Head of caudate nucleus (tissue), 42 donors: ENCODE measurements at places on chromosomes 1 and 21.

GRCh38 chr1:11648732-11649158 is 5.5 kb downstream of the FBXO2 start:
- DNase-seq: no peak

DNA sequence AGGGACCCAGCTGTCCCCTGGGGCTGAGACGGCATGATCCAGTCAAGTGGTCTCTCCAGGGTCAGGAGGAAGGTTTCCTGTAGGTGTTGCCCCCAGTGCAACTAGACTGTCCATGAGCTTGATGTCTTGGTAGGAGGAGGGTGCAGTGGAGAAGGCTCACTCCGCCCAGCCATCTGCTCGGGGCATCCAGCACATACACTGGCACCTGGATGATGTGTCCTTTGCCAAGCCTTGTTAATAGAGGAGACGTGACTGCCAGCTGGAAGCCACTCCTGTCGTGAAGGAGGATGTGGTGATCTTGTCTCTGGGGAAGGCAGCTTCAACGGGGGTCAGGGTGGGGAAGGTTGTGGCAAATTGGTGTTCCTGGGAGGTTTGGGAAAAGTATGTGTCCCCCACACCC is 6.2 kb downstream of the DISP3 start:
- no peak for DNase-seq

DNA sequence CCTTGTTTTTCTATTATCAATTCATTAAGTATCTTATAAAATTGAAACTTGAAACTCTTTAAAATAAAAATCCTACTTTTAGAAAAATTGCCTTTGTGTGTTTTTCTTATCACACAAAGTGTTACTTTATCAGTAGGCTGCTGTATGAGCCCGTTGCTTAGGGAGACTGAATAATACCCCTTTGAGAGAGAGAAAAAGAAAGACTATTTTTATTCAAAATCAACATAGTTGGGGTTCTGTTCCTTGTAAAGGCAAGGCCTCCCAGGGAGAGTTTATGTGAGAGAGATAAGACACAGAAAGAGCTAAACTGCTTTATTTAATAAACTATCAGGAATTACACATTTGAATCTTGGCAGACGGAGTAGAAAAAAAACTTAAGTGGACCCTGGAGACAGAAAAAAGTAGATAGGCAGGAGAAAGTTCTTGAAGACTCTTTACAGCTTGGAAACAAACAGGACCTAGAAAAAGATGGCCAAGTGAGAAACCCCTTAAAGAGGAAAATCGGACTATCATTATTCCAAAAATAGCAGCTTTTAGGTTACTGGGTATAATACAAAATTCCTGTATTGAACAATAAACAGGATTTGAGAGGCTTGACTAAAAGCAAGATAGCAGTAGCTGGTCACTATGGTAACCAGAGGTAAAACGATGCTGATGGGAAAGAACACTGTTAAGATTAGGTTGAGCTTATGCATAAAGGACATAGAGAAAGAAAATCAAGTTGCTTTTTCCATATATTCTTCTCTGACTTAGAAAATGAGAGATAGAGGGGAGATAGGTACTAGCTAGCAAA is 170.9 kb downstream of the LRRC7 start:
- DNase-seq: no peak

GRCh38 chr1:43801203-43801602 is 93.9 kb downstream of the ST3GAL3 start:
- no peak for DNase-seq

- peak; percentile 61 for DNase-seq
Observed at GRCh38 chr21:36929622-36930021, 36.8 kb downstream of the HLCS start.

GRCh38 chr1:97006044-97006661 is 284.6 kb downstream of the PTBP2 start:
- DNase-seq: peak; percentile 49

DNA sequence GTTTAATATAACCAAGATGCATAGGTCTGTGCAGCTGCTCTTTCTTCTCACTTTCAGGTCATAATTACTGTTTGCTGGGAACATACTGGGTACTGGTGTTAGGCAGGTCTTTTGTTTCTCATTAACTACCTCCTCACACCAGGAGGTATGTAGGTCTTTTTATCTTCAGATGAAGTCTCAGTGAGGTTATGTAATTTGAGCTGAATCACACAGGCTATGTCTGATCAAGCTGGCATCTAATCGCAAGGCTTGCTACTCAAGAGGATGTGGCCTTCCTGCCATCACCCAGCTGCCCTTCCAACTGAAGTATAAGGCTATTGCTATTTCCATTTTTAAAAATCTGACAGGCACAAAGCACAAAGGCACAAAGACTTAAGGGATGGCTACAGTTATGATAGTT is 96.4 kb downstream of the RUNX1 start:
- no peak for DNase-seq

- DNase-seq: no peak
Observed at GRCh38 chr1:172760121-172760520, 101.2 kb downstream of the FASLG start.

- DNase-seq: no peak
Observed at GRCh38 chr1:890661-891060, 33.1 kb upstream of the SAMD11 start.

DNA sequence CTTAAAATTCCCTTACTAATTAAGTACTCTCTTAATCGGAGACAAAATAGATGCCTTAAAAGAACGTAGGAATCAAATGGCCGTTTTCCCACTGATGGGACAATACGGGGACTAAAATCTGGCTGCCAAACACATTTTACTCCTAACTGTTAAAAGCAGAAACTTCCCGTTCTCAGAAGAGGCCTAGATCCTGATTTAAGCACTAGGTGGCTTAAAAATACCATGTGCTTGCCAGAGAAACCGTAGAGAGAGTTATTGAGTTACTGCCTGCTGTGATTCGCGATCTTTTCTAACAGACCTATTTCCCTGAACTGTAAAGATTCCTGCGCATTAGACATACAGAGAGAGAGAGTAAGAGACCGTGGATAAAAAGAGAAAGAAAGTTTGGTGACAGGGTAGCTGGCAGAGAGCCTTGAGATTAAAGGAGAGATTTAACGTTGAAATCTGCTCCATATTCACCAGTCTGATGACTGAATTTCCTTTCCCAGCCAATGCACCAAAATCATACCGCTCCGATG is 54.4 kb upstream of the STUM start:
- DNase-seq: no peak

DNA sequence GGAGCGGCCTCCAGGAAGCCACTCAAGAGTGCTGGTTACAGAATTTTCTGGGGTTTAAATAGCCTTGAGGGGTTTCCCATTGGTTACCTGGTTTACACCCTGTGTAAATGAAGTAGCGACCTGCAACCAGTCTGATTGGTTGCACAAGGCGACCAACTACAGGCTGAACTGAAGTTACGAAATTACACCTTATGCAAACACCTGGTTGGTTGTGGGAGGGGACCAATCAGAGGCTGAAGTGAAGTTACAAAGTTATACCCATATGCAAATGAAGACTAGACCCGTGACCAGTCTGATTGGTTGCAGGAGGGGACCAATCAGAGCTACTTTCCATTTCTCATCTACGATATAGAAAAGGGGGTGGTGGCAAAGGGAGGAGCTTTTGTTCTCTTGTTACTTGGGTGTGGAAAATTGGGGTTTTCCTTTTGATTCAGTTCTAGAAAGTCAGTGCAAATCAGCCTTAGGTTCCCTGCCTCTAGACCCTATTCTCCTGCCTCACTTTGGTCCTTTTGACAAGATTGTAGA is 22.2 kb upstream of the C1orf174 start:
- no peak for DNase-seq

GRCh38 chr1:80535466-80535865 is 1265.3 kb upstream of the ADGRL2 start:
- DNase-seq: no peak

GRCh38 chr1:191674626-191675179 is 483.6 kb upstream of the RGS18 start:
- no peak for DNase-seq

DNA sequence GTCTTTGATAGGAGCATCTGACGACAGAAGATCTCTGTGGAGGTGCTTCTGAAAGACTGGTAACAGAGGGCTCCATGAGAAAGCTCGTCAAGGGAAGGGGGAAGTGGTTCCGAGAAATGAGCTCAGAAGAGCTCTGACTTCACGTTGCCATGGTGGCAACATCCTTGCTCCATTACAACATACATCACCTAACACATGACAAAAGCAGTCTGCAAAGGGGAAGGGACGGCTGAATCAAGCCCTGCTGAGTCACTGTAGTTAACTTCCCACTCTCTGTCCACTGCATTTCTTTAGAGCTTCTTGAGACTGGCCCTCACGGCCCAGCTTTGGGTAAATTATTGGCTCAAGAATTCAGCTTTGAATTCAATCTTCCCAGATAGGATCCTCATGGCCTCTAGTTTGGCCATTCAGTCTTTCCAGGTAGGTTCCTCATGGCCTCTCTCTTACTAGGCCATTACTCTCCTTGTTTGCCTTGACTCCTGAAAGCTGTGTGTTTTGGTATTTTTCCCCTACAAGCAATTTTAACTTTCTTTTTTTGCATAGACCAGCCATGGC is 88.0 kb upstream of the ZNF648 start:
- peak; percentile 30 for DNase-seq

GRCh38 chr1:192998536-192998935 is 60.6 kb downstream of the UCHL5 start:
- no peak for DNase-seq

GRCh38 chr1:23619299-23620188 is 60.2 kb upstream of the ID3 start:
- DNase-seq: no peak

DNA sequence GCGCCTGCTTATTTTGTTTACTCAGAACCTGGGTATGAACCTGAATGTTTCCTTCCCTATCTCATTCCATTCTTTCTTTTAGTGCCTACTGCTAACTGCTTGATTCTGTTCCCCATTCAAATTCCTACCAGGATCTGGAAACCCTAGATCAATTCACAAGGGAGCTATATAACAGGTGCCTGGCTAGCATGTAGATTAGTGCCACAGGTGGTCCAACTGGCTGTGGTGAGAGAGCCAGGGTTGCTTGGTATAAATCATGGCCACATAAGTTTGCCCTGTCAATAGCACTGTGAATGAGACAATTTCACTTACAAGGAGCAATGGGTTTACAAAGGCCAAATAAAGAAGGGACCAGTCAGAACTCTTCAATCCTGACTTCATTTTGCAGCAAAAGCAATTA is 6.6 kb upstream of the PRPF38B start:
- no peak for DNase-seq

DNA sequence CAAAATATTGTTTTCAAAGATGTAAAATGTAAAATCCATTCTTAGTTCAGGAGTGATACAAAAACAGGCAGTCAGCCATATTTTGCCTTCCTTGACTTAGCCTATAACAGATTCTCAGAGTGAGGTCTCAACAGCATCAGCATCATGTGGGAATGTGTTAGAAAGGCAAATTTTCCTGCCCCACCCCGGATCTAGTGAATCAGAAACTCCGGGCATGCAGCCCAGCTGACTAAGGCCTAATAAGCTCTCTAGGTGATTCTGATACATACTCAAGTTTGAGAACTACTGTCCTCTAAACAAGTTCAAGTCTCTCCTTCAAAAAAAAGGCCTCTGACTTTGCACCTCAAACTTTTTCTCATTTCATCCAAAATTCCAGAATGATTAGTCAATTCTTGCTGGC is 46.9 kb upstream of the PRRC2C start:
- no peak for DNase-seq

DNA sequence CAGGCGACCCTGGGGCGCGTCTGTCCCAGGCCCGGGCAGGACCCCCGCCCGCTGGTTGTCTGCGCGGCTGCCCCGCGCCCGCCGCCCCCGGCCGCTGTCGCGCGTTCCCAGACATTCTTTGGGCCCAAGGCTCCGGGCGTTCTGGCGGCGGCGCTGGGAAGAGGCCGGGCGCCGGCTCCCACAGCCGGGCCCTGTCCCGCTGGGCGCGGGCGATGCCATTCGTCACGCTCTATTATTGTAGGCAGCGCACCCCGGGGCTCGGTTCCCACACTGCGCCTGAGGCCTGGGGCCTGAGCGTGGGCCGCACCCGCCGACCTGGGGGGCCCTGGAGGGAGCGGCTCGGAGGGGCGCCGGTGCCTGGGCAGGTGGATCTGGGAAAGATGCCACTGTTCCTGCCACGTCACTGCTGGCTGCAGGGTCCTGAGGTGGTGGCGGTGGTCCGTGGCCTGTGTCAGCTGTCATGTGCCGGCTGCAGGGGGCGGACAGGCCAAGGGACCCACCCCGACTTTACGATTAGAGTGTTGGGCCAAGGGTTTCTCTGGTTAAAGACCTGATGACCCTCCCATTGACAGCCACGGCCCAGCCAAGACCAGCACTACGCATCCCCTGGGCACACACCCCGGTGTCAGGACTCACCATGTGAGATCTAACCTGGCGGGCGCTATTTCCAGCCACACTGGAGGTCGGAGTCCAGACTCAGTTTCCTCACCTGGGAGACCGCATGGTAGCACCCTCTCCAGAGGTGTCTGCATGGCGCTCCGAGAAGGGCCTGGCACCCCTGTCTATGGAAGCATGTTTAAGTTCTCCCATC is 55.1 kb upstream of the ADARB1 start:
- no peak for DNase-seq

GRCh38 chr1:30400507-30400906 is 322.9 kb downstream of the MATN1 start:
- DNase-seq: no peak

DNA sequence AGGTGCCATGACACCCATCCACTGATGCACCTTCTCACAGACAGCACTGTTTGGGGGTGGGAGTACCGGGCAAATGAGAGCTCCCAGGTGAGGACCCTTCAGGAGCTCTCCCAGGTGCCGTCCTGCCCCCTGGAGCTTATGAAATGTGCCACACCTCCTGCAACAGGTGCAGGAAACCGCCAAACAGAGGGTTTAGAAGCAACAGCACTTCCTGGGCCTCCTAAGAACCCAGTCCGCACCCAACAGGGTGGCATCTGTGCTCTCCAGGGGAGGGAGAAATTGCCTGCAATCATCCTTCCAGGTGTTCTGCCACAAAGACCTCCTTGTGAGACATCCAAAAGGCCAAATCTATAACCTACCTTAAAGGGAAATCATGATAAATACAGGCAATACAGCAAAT is 87.7 kb upstream of the ATP1B1 start:
- no peak for DNase-seq

DNA sequence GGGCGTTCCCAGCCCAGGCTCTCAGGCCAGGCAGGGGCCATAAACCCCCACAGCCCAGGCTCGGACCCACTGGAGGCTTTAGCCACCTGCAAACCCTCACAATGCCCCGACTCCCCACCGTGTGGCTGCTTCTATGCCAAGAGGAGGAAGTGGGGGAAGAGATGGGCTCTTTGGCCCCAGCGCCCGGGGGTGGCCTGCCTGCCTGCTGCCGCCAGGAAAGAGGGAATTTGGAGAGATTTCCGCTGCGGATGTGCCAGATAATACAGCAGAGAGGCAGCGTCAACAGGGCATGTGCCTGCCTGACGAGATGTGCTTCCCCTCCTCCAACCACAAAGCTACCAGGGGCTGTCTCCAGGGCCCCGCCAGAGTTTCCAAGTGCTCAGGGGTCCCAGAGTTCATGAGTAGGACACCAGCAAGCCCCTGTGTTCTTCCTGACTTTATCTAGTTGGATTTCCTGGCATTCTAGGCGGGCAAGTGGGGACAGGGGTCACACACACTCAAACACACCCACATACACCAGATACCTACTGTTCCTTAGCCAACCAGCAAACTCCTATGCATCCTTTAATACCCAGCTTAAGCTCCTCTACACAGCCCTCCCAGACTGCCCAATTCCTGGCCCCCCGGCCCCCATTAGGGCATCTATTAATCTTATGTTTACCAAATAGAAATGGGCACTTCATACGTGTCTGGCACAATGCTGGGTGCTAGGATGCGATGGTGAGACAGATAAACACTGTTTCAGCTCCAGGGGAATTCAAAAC is 14.1 kb downstream of the EPHA2 start:
- DNase-seq: no peak
